ENCODE measurements at places on chromosomes 1 and 21.

DNA sequence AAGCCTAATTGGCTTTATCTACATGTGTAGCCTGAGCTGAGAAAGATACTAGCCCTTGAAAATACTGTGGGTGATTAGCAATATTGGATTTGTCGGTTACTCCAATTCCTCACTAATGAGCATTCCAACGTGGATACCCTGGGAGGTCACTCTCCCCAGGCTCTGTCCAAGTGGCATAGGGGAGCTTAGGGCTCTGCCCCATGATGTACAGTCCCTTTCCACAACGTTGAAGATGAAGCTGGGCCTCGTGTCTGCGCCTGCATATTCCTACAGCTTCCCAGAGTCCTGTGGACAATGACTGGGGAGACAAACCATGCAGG lies 2.6 kb downstream of the RCC1 start:
- no peak for DNase-seq

DNA sequence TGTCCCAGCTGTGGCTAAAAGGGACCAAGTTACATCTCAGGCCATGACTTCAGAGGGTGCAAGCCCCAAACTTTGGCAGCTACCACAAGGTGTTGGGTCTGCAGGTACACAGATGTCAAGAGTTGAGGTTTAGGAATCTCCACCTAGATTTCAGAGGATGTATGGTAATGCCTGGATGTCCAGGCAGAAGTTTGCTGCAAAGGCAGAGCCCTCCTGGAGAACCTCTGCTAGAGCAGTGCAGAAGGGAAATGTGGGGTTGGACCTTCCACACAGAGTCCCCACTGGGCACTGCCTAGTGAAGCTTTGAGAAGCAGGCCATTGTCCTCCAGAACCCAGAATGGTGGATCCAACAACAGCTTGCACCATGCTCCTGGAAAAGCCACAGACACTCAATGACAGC lies 10.1 kb upstream of the PHGDH start:
- no peak for DNase-seq

- DNase-seq: no peak
Observed at GRCh38 chr1:241972703-241973369, 15.3 kb downstream of the BECN2 start.

DNA sequence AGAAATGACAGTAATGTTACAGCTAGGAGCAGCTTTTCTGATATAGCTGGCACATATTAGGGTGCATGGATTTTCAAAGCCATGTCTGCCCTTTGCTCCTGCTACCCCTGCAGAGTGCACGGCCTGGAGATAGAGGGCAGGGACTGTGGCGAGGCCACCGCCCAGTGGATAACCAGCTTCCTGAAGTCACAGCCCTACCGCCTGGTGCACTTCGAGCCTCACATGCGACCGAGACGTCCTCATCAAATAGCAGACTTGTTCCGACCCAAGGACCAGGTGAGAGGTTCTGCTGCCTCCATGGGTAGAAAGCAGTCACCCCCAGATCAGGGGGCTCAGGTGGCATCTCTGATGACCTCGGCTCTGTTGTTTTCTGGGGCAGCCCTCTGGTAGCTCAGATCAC lies 9.8 kb downstream of the MTARC1 start:
- no peak for DNase-seq

GRCh38 chr21:33700491-33700890 lies 58.2 kb downstream of the ITSN1 start:
- no peak for DNase-seq

GRCh38 chr1:52640697-52641096 lies 7.7 kb downstream of the SHISAL2A start:
- no peak for DNase-seq

- no peak for DNase-seq
Observed at GRCh38 chr1:21911205-21912001, 25.7 kb downstream of the HSPG2 start.

DNA sequence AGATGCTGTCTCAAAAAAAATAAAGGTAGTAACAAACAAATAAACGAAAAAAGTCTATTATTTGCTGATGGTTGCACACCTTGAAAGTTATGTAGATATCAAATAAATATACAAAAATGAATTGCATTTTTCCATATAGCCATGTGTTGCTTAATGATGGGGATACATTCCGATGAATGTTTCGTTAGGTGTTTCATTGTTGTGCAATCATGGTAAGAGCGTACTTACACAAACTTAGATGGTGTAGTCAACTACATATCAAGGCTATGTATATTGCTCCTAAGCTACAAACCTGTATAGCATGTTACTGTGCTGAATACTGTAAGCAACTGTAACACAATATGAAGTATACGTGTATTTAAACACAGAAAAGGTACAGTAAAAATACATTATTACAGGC lies 34.4 kb downstream of the AHCTF1 start:
- no peak for DNase-seq

GRCh38 chr1:228542981-228543380 lies 55.8 kb downstream of the RNF187 start:
- no peak for DNase-seq

- no peak for DNase-seq
Observed at GRCh38 chr1:30751830-30752650, 5.5 kb downstream of the LAPTM5 start.

GRCh38 chr21:32544697-32545096 lies 40.6 kb downstream of the TCP10L start:
- DNase-seq: no peak

DNA sequence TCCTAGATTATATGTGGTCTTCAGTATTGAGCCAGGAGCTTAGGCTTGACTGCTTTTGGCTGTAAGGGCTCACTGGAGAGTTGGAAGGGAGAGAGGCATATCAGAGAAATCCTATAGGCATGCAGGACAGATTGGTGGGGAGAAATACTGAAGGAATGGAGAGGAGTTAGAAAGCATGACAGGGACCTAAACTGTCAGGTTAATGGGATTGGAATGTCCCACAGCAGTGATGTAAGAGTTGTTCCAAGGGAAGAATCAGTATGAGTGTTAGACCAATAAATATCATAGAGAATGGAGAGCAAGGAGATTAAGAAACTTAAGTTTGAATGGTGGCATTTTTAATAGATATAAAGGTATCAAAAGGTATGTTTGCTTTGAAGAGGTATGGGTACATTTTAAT lies 39.7 kb downstream of the SLC35A3 start:
- DNase-seq: no peak

- DNase-seq: no peak
Observed at GRCh38 chr1:83497563-83497962, 501.4 kb downstream of the TTLL7 start.

DNA sequence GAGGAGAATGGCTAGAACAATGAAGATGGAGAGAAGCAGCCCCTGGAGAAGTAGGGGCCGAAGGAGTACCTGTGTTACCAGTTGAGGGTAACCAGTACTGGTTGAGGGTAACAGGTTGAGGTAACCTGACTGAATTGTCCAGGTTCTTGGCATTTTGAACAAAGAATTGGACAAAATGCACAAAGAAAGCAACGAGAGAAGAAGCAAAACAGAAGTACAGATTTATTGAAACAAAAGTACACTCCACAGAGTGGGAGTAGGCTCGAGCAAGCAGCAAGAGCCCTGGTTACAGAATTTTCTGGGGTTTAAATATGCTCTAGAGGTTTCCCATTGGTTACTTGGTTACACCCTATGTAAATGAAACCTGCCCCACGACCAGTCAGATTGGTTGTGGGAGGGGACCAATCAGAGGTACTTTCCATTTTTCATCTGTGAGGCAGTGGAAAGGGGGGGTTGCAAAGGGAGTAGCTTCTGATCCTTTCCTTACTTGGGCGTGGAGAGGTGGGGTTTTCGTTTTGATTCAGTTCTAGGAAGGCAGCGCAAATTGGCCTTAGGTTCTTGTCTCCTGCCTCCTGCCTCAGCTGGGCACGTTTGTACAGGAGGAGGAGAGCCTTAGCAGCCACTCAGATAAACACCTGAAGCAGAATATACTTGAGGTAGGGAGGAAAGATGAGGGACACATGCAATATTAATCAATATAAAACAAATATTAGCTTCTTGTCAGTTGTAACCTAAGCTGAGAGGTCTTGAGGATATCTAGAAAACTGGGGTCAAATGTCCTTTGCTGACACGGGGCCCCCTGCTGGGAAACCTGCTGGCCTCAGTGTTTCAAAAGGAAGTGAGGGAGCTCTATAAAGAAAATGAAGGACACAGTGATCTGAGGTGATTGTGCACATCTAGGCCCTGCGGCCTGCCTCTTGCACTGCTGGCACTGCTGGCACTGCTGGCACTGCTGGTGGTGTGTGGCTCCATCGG lies 14.3 kb upstream of the LSM10 start:
- DNase-seq: no peak

DNA sequence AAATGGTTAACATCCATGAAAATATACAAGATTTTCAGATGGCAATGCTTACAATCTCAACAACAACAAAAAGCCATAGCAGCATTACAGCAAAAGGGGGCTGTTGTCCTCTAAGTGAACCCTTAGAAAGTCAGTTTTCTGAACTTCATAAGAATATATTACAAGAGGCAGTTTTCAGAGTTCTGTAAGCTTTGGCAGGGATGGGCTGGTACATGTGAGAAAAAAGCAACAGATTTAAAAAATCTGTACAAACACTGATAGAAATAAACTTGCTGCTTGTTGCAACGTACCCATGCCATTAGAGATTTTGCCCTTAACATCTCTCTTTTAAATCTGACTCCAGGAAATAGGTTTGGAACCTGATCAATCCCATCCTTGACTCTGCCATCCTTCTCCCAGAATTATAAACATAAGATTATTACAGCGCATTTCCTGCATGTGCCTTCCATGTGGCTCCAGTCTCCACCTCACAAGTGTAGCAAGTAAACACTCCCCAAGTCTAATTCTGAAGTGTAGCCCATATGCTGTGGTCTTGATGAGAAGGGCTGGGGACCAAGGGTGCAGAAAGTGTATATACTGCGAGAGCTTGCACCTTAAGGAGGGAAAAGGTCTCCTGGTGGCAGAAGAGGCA lies 101.4 kb upstream of the TSPAN2 start:
- no peak for DNase-seq

DNA sequence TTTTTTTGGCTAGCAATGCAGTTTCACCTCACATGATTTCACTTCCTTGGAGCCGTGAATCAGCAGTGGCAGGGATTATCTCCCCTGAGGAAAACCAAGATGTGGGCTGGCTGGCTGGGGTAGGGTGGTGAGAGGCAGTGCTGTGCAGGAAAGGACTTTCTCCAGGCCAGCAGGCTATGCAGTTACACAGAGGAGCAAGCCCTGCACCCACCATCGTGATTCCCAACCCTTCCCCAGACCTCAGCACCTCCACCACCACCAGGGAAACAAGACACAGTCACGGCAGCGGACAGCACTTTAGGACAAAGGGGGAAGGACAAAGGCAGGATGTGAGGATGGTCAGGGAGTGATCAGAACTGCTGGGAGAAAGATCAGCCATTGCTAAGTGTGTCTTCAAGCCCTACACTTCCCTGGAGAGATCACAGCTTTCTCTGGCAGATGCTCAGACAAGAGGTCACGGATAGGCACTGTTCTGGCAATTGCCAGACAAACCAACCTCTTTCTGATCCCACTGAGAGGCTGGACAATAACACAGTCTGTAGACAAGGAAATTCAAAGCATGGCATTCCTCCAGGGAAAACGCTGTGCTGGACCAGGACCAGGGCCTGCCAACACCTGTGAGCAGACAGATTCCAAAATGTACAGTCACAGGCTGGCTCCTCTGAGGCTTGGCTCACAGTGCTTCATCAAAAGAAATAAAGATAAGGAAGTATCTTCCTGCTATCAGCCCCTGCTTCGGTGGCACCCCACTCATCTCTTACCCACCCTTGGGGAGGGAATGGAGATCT lies 509.4 kb downstream of the SMYD3 start:
- no peak for DNase-seq

DNA sequence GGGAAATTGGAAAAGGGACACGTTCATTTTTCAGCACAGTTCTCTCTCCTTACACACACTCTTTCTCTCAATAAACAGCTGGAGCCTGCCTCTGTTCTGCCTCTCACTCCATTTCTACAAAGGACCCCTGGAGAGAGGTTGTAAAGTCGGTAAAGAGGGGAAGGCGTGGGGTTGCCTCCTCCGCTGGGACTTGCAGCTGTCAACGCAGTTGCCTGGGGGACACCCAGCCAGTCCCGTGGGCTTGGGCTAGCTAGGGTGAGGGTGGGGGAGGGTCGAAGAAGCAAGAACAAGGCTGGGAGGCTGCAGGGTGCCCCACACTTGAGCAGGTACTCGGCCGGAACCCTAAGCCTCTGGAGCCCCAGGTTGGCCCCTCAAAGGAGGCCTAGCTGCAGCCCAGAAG lies 27.6 kb downstream of the C1orf216 start:
- no peak for DNase-seq

DNA sequence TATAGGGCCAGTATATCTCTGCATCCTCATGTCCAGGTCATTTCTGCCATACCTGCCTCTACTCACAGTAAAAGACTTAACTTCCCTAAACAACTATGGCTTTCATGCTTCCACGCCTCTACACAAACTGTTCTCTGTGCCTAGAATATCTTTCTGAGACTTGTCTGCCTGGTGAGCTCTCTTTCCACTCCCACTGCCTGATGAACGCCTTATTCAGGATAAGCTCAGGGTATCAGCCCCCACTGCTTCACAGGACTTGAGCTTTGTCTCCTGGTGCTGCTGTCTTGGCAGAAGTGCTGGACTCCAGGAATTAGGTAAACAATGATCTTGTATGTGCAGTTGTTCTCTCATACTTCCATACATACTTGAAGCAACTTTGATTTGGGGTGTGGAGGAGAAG lies 4.8 kb upstream of the DDX20 start:
- DNase-seq: no peak

- no peak for DNase-seq
Observed at GRCh38 chr1:21663248-21663950, 5.8 kb downstream of the RAP1GAP start.

DNA sequence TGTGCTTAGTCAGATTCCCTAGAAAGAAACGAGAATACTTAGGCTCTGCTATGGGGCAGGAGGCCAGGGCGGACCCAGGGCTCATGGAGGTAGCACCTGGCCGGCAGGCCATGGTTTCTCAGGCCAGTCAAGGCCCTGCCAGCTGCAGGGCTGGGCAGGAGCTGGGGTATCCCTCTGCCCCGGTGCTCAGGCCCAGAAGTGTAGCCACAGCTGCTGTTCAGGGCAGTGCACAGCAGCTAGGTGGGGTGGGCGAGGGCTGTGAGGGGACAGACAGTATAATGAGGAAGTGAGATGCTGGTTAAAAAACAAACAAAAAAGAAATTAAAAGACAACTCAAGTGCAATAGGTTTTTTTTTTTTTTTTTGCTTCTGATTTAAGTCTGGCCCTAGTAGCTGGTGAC lies 34.0 kb upstream of the EDN2 start:
- DNase-seq: no peak

- no peak for DNase-seq
Observed at GRCh38 chr1:177915641-177916040, 54.2 kb downstream of the SEC16B start.

All from stimulated activated CD4-positive, alpha-beta T cell treated with anti-CD3 and anti-CD28 coated beads, Interleukin-15, amount 100 ng/mL, for 1 hour (primary cell).